NCI-H187 (cell line): ENCODE measurements at places on chromosomes 3 and 15.

GRCh38 chr3:135055449-135055848 lies 260.4 kb downstream of the EPHB1 start:
- no peak for DNase-seq

GRCh38 chr3:32405711-32406323 lies 14.2 kb downstream of the CMTM7 start:
- DNase-seq = no peak

DNA sequence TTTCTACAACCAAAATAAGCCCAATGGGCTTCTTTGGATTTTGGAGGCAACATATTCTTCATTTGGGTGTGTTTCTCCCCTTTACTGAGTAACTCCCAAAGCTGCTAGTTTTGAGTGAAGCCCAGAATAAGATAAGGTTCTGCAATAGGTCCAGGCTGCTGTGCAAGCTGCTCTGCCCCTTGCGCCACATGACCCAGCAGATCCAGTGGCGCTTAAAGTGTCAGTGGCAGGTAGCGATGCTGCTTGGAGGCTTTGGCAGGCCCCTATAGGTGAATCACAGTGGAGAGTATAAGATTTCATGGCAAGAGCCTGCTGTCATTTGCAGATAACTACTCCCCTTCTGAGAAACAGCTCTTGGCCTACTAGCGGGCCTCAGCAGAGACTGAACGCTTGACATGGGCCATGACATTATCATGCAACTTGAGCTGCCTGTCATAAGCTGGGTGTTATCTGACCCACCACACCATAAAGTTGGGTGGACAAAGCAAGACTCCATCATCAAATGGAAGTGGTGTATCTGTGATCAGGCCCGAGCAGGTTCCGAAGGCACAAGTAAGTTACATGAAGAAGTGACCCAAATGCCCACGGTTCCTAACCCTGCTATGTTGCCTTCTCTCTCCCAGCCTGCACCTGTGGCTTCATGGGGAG lies 88.4 kb upstream of the OXTR start:
- DNase-seq = no peak

GRCh38 chr3:170802164-170803151 lies 67.5 kb downstream of the RPL22L1 start:
- DNase-seq = no peak

GRCh38 chr3:61894988-61895935 lies 333.9 kb downstream of the PTPRG start:
- DNase-seq = peak; percentile 13

GRCh38 chr3:114756506-114757279 lies 390.4 kb downstream of the ZBTB20 start:
- no peak for DNase-seq

- DNase-seq = no peak
These were observed 4.6 kb downstream of the EFCC1 start for GRCh38 chr3:129005526-129006303.

DNA sequence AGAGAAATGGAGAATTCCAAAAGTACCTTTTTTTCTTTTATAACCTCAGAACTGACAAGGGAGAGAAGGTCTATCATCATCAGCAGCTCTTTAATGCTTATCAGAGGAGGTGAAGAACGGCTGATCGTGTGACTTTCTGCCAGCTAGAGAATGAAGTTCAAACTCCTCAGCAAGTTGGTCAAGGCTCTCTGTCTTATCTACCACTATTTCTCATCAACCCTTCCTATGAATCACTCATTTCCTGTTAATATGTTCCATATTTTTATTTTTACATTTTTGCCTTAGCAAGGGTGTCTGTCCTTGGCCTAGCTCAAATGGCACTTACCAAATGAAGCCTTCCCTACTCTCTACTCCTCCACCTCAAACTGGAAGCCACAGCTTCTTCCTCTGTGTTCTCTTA lies 73.1 kb upstream of the TSPAN3 start:
- no peak for DNase-seq

DNA sequence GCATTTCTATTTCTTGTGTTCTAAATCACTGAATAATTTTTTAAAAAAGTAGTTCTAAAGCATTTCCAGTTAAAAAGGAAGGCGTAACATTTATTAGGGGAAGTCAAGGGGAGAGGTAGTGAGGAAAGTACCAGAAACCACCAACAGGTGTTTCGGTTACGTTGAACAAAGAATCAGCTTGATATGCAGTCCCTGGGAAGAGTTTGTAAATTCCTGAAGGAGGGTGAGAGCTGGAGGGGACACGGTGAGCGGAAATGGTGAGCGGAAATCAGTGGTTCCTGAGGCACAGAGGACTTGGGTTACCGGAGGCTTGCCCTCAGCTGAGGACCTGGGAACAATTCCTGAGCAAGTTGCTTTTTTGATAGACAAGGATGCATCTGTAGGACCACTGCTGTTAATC lies 17.8 kb downstream of the MAP2K1 start:
- no peak for DNase-seq

DNA sequence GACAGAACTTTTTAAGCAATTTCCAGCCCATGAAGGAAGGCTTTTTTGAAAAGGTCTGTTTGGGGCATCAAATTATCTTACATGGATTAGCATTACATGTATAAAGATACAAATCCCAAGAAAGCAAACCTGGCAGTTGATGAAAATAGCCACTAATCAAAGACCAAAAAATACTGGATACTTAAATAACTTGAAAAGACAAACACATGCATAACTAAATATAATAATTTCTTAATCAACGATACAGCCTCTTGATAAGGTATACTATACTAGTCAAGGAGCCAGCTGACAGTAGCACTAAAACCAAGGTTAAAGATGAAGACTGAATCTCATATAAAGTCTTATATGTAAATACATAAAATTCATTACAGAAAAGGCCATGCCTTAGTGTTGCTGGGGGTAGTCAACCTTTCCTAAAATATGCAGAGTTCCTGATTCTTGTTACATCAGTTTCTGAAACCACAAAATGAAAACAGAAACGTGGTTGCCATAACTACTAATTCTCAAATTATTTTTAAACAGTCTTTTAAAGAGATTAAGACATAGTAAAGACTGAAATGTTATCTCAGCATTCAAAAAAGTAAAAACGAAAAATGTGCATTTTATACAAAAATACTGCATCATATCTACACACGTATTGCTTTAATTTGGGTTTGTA lies 2.0 kb downstream of the ANKRD28 start:
- DNase-seq = no peak

DNA sequence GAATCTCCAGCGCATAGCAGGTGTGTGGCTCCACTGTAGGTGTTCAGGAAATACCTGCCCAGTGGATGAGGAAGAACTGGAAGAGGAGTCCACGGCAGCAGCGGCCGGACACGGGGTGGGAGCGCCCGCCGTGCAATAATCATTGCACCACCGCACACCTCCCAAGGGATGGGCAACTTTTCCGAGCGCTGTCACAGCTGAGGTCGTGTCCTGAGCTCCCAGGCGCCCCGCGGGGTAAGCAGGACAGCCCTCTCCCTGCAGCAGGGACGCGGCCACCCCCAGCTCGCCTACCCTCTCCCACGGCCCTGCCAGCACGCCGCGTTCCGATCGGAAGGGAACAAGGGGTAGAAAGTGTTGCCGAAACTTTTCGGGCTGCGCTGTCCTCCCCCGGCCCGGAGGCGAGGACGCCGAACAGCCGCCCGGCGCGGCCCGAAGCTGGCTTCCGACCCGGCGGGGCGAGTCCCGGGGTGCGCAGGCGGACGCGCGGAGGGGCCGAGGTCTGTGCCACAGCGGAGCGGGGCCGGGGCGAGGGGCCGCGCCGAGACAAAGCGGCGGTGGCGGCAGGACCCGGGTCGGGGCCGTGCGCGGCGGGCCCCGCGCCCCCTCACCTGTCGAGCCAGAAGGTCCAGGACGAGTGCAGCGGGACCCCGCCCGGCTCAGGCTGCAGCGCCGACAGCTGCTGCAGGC lies 475 bp downstream of the EIF4E3 start:
- DNase-seq = peak; percentile 65

DNA sequence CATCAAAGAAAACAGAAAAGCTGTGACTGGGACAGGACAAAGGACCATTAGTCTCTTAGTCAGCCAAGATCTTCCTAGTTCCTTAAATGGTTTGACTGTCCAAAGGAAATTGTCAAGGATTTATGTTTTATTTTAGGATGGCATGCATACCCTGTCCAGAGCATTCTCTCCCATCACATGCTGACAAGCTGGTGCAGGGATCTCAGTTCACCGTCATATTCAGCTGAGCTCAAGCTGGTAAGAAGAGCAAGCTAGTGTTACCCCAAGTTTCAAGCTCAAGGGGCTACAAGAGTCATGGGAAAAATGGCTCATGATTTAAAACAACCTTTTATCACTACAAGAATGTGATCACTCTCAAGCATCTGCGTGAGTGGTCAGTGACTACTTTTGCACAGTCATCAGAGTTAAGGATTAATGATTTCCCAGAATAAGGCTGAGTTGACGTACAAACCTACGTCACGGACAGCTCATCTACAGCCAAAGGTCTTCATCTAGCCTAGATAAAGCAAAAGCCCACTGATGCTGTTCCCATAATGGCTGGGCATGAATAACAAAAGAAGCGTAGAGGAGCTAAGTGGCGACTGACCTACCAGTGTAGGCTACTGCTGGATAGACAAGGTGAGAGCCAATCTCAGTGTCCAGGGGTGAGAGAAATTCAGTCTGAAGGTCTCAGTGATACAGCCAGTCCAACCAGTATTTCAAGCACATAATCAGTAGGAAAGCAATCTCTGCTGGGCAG lies 157.5 kb downstream of the GABRB3 start:
- DNase-seq = no peak

GRCh38 chr15:75673426-75674235 lies 25.9 kb downstream of the SNX33 start:
- DNase-seq = no peak

DNA sequence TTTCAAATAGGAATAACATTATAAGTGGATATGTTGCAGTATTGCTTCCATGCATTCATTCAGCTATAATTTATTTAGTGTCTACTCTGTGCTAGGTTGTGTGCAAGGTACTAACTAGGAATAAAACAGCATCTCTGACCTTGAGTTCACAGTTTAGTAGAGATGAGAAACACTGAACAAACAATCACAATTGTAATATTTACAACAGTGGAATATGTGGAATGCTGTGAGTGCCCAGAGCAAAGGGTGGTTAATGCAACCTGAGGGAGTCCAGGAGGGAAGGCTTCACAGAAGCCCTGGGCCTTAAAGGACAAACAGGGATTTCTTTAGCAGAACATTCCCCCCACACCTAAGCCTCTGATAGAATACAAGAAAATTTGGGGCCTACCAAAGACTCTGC lies 13.3 kb downstream of the SFMBT1 start:
- DNase-seq = no peak

DNA sequence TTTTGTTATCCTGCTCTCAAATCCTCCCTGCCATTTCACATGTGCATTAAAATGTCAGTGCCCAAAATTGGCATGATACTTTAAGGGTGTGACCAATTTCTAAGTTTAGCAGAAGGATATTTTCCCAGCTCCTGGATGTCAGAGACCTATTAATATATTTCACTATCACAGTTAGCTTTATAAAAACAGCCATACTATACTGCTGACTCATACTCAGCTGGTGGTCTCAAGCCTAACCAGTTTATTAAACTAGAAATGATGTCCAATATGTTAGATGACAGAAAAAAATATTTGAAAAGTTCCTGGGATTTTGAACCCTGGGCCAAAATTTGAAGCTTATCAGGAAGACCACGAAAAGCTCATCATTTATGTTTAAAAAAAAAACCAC lies 60.9 kb upstream of the ZNF280D start:
- no peak for DNase-seq
